ENCODE measurements at places on chromosomes 13 and 19. TPM values are rescaled to one million over a fixed set of nuclear protein-coding genes. Genes with fewer than 3 reads are reported as not detected.

CEACAM16 gene
- not detected for total RNA-seq

C1QTNF9B gene
- not detected for total RNA-seq

NAPSA gene
- total RNA-seq, result 9.7 TPM

ANGPTL8 gene
- not detected for total RNA-seq

STOML3 gene
- total RNA-seq, result not detected

Measured in naive thymus-derived CD8-positive, alpha-beta T cell (primary cell).